ENCODE measurements at places on chromosomes 6 and 20. TPM values are rescaled to one million over a fixed set of nuclear protein-coding genes. Genes with fewer than 3 reads are reported as not detected.

GRCh38 chr6:156262014-156262413, 515.2 kb upstream of the ARID1B start:
- H3K27me3 ChIP-seq, result no peaks in the 10 kb centered on the region
- peaks cover 4% of the 10 kb centered on the region for H3K36me3 ChIP-seq
- no peaks in the 10 kb centered on the region for H3K4me1 ChIP-seq
- no peak for DNase-seq

DNA sequence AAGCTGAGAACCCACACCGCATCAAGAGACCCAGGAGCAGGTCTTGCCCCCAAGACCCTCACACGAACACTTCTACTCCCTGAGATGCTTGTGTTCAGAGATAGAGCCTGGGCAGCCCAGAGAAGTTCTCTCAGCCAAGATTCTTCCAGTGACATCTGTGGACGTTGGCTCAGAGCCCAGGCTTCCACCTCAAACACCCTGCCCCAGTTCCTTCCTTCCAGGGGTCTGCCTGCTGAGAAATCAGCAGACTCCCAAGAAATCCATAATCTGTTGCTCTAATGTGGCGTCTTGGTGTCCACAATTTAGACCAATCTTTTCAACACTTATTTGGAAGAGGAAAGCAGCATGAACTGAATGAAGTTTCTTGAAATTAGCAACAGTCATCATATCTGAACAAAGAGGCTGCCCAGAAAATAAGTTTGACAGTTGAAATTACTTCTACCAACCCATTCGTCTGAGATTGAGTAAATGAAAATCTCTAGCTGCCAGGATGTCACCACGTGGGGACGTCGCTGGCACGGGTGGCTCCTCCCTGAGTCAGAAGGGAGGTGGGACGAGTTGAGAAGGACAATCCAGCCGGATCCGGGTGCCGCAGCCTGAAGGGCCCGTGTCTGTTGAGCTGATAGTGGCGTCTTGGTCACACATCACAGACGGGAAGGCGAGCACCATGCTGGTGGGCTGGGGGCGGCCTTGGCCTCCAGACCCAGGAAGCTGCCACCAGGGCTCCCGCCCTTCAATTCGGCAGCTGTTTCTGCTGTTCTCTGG, 400.9 kb downstream of the TAF4 start:
- no peaks in the 10 kb centered on the region for H3K4me1 ChIP-seq
- no peak overlapping the region for H3K27ac ChIP-seq
- no peaks in the 10 kb centered on the region for H3K36me3 ChIP-seq
- H3K4me3 ChIP-seq, result no peak overlapping the region
- no peak for DNase-seq

- H3K27ac ChIP-seq, result no peak overlapping the region
- H3K4me1 ChIP-seq, result no peaks in the 10 kb centered on the region
- peaks cover 2% of the 10 kb centered on the region for H3K27me3 ChIP-seq
- H3K36me3 ChIP-seq, result no peaks in the 10 kb centered on the region
- no peak for DNase-seq
- no peak overlapping the region for H3K4me3 ChIP-seq
Measured at GRCh38 chr20:56690531-56691175, 61.5 kb downstream of the TFAP2C start.

GRCh38 chr20:43194137-43194536, 4.4 kb upstream of the PTPRT start:
- H3K27me3 ChIP-seq, result peaks cover 19% of the 10 kb centered on the region
- no peak overlapping the region for H3K27ac ChIP-seq
- H3K4me1 ChIP-seq, result no peaks in the 10 kb centered on the region
- DNase-seq, result no peak
- no peak overlapping the region for H3K4me3 ChIP-seq

GRCh38 chr6:160534050-160534696, 129.9 kb downstream of the LPA start:
- no peak overlapping the region for H3K27ac ChIP-seq
- H3K27me3 ChIP-seq, result no peaks in the 10 kb centered on the region
- no peak overlapping the region for H3K4me3 ChIP-seq

GRCh38 chr20:3980260-3981131, 34.9 kb downstream of the RNF24 start:
- peak overlapping the region; percentile 63 for H3K4me3 ChIP-seq
- DNase-seq, result peak; percentile 70
- H3K27ac ChIP-seq, result peak overlapping the region; percentile 87
- H3K36me3 ChIP-seq, result peaks cover 2% of the 10 kb centered on the region
- peaks cover 19% of the 10 kb centered on the region for H3K4me1 ChIP-seq

DNA sequence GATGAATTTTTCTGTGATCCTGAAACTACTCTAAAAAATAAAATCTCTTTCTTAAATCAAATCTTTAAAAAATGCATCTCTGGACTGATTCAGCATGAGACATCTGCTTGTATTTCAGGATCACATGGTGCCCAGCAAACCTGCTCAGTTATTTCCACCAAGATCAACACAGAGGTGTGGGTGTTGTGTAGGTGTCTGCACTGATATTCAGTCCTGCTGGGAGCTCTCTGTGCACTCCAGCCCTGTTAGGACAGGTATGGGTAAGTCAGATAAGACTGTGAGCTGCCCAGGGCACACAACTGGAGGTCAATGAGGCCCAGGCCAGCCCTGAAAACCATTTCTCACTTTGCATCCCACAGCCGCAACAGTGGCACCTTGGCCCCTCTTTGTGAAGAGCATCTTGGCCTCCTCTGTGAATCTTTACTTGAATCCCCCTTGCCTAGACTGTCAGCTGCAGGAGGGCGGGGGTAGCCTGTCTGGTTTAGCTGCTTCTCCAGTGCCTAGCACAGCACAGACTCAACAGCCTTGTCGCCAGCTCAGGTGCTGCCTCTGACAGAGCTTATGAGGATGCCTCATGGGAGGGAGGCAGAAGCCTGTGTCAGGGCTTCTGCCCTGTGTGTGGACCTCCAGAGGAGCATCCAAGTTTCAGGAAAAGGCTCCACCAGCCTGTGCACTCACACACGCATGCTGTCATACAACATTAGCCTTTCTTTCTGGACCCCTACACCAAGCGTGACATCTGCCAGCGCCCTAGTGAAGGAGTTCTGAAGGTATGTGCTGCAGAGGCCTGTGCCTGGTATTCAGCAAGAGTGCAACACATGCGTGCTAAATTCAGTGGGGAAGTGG, 187.6 kb upstream of the CST7 start:
- no peak overlapping the region for H3K4me3 ChIP-seq
- DNase-seq, result no peak
- peaks cover 16% of the 10 kb centered on the region for H3K27me3 ChIP-seq
- H3K36me3 ChIP-seq, result no peaks in the 10 kb centered on the region

GRCh38 chr6:168007592-168008338, 10.3 kb downstream of the KIF25 start:
- no peak overlapping the region for H3K4me3 ChIP-seq
- peaks cover 3% of the 10 kb centered on the region for H3K36me3 ChIP-seq
- no peak overlapping the region for H3K27ac ChIP-seq
- no peak for DNase-seq
- no peaks in the 10 kb centered on the region for H3K4me1 ChIP-seq

DNA sequence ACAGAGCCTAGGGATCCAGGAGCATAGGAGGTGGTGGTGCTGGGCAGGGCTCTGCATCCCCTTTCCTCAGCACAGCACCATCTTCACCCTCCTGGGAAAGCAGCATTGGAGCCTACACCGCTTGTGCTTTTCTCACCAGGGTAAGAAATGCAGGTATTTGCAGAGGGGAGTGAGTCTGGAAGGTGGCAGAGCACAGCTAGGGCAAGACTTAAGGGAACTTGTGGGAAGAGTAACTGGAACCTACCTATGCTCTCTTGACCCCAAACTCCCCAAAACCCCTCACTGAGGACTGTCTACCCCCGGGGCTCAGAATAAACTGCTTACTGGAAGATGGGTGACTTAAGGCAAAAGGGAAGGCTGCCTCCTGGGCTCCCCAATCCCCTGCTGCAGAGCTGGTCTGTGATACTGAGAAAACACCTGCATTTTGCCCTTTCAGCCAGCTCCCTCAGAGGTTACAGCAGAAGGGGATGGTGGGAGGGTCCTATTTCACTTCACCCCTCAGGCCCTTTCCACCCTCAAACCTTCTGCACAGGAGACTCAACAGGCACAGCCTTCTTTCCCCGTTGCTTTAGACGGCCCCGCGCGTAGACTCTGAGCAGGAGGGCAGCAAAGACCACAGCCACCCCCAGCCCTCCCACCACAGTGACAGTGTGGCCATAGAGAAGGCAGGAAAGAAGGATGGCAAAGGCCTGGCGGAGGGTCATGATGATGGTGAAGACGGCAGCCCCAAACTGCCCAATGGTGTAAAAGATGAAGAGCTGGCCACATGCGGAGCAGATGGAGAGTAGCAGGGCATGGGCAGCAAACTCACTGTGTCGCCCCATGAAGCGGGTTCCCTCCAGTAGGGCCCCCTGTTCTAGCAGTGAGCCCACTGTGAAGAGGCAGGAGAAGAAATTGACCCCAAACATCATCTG, 2.9 kb downstream of the SLC35B2 start:
- peak overlapping the region; percentile 50 for H3K27ac ChIP-seq
- no peak for DNase-seq
- H3K27me3 ChIP-seq, result no peaks in the 10 kb centered on the region
- H3K4me1 ChIP-seq, result peaks cover 74% of the 10 kb centered on the region
- H3K4me3 ChIP-seq, result peak overlapping the region; percentile 0
- peaks cover 55% of the 10 kb centered on the region for H3K36me3 ChIP-seq

GRCh38 chr6:119209452-119210205, 131.2 kb upstream of the FAM184A start:
- H3K27me3 ChIP-seq, result no peaks in the 10 kb centered on the region
- H3K4me3 ChIP-seq, result no peak overlapping the region
- H3K27ac ChIP-seq, result no peak overlapping the region
- no peak for DNase-seq

- no peak overlapping the region for H3K4me3 ChIP-seq
- H3K4me1 ChIP-seq, result peaks cover 74% of the 10 kb centered on the region
- H3K36me3 ChIP-seq, result no peaks in the 10 kb centered on the region
- peak overlapping the region; percentile 21 for H3K27ac ChIP-seq
- no peaks in the 10 kb centered on the region for H3K27me3 ChIP-seq
Measured at GRCh38 chr6:20204512-20204894, 7.8 kb downstream of the MBOAT1 start.

Gene PRND
- total RNA-seq, result not detected

Gene SASH1
- 0.44 TPM for total RNA-seq

Gene PRRT1
- total RNA-seq, result 0.33 TPM

Gene E2F1
- total RNA-seq, result 66.8 TPM

Gene GLP1R
- total RNA-seq, result not detected

Gene PLCB1
- total RNA-seq, result 4.0 TPM

Gene ZNF512B
- total RNA-seq, result 12.5 TPM

Gene CLDN20
- total RNA-seq, result not detected

Data from activated CD4-positive, alpha-beta memory T cell treated with anti-CD3 and anti-CD28 coated beads for 36 hours (primary cell).